ENCODE measurements at places on chromosomes 3 and 15. TPM values are rescaled to one million over a fixed set of nuclear protein-coding genes. Genes with fewer than 3 reads are reported as not detected.

MYL3 gene
- total RNA-seq: 0.50 TPM

KNL1 gene
- total RNA-seq: 5.0 TPM

HRH1 gene
- total RNA-seq: 30.6 TPM

IQCF6 gene
- total RNA-seq: not detected

KLF13 gene
- total RNA-seq: 28.5 TPM

C3orf80 gene
- total RNA-seq: 0.26 TPM

AMIGO3 gene
- under 0.01 TPM for total RNA-seq

GCSAM gene
- total RNA-seq: not detected

DUOXA2 gene
- not detected for total RNA-seq

DNAH12 gene
- under 0.01 TPM for total RNA-seq

CPNE9 gene
- not detected for total RNA-seq

GOLGA8J gene
- not detected for total RNA-seq

BSN gene
- total RNA-seq: under 0.01 TPM

EOGT gene
- total RNA-seq: 50.9 TPM

RSL24D1 gene
- total RNA-seq: 117 TPM

IQGAP1 gene
- 160 TPM for total RNA-seq

UCN2 gene
- 0.66 TPM for total RNA-seq

SLC22A14 gene
- total RNA-seq: 0.17 TPM

CA12 gene
- 48.4 TPM for total RNA-seq

GOLGA8N gene
- 3.6 TPM for total RNA-seq

ANKRD63 gene
- not detected for total RNA-seq

MLF1 gene
- total RNA-seq: 11.8 TPM

Measured in fibroblast of lung (primary cell).